ENCODE measurements at places on chromosomes 5 and 9.
A peak's percentile ranks its signal among the peaks of the same experiment; 100 is the strongest.

GRCh38 chr5:153964880-153965645 is 73.6 kb downstream of the FAM114A2 start:
- peak; percentile 11 for DNase-seq

DNA sequence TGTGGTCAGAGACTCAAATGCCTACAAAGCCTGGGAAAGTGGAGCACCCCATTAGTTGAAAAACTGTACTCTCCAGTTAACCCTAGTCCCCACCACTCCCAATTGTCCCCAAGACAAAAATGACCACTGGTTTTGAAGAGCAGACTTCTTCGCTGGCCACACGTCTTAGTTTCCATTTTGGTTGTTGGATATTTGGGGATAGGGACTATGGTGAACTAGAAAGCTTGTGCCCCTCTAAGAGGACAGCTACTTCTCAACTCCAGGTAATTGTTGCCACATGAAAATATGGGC is 109.4 kb upstream of the SPRY4 start:
- no peak for DNase-seq

DNA sequence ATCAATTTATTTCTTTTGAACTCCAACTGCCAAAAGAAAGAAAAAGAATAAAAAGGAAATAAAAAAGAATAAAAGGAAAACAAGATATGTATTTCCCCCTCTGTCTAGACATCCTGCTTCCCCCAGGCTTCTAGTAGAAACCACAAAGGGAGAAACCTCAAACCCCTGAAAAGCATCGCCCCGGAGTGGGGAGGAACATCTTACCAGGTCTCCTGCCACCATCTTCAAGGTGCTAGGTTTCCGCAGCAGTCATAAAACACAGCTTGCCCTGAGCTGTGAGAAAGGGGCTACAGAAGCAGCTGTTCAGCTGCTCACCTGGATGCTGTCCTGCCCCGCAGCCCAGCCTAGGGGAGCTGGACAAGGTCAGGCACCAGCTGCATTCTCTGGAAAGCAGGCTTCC is 487.7 kb downstream of the GADD45G start:
- DNase-seq, result no peak

DNA sequence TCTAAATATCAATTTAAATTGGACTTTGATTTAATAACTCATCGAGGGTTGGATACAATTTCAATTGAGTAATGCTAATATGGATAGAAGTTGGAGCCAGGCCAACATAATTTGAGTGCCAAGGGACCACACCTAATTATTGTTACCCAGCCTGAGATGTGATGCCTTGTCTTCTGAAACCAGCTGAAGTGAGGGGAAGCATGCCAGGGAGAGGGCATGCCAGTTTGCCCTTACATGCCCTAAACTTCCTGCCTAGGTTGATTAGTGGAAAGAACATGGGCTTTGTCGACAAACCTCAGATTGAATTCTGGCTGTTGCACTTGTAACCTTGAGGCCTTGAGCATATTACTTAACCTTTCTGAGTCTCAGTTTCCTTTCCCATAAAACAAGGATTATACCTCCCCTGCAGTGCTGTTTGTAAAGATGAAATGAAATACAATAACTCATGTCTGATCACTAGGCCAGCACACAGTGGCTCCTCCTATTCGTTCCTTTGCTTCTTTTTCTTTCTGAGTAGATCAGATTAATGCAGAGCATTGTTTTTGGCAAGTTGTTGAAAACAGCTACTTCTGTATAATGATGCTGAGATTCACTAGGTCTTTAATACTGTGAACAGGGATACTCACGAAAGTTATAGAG is 412.8 kb downstream of the TLE4 start:
- no peak for DNase-seq

- DNase-seq, result no peak
These were observed at the start of gene CNTFR for GRCh38 chr9:34589636-34590380. Gene CNTFR, minus strand, starts transcription at chr9:34589724. Its CDS starts 20,743 bp downstream, at chr9:34568981.

- no peak for DNase-seq
These were observed 1078.8 kb downstream of the TAF11L14 start for GRCh38 chr5:18712936-18713485.

DNA sequence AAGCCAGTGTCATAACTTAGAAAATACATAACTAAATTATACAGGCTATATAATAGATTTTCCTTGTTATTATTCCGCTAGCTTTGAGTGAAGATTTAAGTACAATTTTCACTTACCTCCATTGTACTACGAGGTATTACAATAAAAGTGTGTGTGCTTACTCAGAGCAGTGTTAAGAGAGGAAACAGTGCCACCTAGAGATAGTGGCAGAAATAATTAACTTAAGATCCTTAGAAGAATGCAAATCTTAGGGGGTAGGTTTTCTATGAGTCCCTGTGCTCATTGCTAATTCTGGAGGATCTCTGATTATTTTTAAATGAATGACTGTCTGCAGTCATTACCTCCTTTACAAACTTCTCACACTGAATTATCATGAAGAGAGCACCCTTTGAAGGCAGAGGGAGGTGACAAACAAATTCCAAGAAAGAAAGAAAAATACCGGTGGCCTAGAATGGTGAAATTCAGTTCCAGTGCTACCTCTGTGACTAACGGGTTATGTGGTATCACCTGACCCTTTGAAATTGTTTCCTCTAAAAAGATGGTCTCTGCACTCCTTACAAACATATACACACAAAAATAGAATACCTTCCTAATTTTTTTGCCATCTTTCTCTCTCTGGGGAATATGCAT is 379.8 kb downstream of the TRIM36 start:
- DNase-seq, result no peak

DNA sequence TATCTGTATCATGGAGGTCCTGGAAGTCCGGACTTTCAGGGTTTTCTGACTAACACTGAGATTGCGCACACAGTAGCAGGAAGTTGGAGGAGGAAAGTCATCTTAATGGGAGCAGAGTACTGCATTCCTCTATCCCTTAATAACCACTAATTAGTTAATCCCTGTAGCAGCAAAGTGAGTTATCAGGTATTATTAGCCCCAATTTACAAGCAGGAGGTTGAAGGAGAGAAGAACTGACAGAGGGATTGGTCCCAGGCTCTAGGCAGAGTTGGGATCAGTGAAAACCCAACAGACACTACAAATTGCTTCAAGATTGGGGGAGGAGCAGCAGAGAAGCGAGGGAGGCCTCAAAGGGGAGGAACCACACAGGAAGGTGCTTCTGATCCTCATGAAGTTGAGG is 74.5 kb upstream of the XPA start:
- DNase-seq, result no peak

DNA sequence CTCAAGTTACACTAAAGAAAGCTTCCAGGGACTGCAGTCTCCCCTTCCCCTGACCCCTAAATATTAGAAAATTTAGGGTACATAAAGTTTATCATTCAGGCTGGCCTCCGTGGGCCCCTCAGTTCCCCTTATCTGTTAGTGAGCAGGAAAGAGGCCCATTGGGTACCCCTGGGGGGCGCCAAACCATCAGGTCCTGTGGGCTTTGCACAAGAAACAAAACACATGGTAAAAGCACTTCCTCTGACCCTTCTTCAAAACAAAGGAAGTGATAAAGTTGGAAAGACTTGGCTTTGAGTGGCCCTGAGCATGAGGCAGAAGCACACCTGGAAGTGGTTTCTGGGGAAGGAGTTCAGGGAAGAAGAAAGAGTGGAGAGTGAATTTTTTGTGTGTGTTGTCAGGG is 213.0 kb downstream of the SMARCA2 start:
- no peak for DNase-seq

DNA sequence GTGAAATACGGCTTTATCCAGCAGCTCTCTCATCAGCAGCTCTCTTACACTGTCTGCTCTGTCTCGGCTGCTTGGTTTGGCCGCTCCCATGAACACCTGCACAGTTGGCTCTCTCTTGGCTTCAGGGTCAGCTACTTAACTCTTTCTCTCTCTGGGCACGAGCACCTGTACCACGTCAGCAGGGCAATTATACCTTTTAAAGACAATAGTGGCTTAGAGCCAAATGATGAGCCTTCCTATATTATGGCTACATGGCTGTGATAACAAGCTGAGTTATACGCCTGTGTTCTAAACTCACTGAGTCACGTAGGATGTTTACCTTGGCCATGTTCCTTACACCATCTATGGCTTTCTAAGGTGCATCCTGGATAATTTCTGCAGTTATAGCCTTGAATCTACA is 69.2 kb upstream of the CTNND2 start:
- no peak for DNase-seq

- no peak for DNase-seq
These were observed 110.4 kb downstream of the STARD4 start for GRCh38 chr5:111401906-111402305.

- DNase-seq, result no peak
These were observed 188.0 kb upstream of the ADCY2 start for GRCh38 chr5:7207979-7208378.

- DNase-seq, result no peak
These were observed 195.6 kb downstream of the SAXO1 start for GRCh38 chr9:18837402-18837801.

- peak; percentile 89 for DNase-seq
These were observed 138.4 kb downstream of the C9orf152 start for GRCh38 chr9:110069326-110070248.

- DNase-seq, result no peak
These were observed 100.1 kb downstream of the PLCXD3 start for GRCh38 chr5:41410307-41410706.

- no peak for DNase-seq
These were observed 247.1 kb upstream of the CCNG1 start for GRCh38 chr5:163190283-163190682.

DNA sequence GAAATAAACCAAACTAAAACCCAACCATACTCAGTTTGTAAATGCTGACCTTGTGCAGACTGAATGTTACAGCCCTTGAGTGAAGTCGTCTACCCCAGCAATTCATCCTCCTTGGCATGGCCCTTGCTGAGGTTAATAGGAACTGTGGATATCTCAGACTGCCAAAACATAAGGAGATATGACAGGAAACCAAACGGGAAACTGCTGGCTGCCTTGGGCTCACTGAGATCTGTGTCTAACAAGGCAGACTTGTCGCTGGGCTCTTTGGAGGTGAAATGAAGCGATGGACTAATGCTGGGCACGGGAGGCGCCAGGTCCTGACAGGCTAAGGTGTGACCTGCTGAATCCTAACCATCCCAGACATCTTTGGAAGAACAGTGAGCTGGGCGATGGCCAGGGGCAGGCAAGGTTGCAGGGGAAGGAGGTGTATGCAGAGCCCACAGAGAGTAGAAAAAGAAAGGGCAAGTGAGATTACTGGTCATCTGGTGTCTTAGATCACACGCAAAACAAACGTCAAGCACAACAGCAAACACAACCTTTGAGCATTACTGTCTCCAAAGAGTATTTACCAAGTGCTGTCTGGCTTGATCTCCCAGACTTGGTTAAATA is 44.6 kb upstream of the ALDH1A1 start:
- no peak for DNase-seq

- DNase-seq, result no peak
These were observed 67.5 kb downstream of the PRRT1B start for GRCh38 chr9:131612851-131613250.

GRCh38 chr5:158958021-158958994 is 141.4 kb downstream of the EBF1 start:
- DNase-seq, result no peak

GRCh38 chr5:172757394-172758010 is 13.5 kb downstream of the DUSP1 start:
- DNase-seq, result no peak

DNA sequence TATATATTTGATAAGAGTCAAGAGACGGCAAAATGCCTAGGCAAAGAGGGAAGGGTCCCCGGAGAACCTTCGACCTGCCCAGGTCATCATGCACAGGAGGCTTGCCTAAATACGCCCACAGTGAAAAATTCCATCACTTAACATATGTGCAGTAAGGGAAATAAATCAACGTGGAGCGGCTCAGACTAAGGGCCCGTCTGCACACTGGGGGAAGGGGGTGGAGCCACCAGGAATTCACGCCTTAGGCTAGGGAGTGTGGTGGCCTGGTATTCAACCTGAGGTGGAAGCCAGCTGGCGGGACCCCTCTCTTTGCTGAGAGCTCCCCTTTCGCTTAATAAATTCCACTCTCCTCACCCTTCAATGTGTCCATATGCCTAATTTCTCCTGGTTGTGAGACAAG is 8.3 kb downstream of the PTBP3 start:
- DNase-seq, result no peak

DNA sequence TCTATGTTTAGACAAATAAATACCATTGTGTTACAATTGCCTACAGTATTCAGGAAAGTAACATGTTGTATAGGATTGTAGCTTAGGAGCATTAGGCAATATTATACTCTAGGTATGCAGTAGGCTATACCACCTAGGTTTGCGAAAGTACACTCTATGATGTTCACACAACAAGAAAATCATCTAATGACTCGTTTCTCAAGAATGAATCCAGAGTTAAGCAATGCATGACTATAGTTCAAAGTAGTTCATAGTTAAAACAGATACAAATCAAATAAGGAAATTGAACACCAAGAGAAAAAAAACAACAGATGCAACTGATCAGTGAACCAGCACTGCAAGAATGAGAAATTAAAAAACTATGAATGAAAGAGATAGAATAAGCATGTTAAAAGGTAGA is 27.6 kb upstream of the ABLIM3 start:
- DNase-seq, result no peak

DNA sequence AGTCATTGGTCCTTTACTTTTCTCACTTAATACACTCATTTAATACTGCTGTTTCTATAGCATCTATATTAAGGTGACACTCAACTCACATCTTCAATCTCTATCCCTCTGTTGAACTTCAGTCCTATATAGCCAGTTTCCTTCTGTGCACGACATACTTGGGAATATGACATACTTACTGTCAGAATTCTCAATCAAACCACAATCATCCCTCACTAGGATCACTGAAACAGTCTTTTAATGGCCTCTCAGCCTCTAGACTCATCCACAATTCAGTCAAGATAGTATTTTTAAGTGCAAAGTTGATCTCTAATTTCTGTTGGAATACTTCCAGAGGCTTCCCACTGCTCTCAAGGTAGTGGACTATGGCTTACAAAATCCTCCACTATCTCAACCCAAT is 251.0 kb upstream of the MEF2C start:
- DNase-seq, result no peak

DNA sequence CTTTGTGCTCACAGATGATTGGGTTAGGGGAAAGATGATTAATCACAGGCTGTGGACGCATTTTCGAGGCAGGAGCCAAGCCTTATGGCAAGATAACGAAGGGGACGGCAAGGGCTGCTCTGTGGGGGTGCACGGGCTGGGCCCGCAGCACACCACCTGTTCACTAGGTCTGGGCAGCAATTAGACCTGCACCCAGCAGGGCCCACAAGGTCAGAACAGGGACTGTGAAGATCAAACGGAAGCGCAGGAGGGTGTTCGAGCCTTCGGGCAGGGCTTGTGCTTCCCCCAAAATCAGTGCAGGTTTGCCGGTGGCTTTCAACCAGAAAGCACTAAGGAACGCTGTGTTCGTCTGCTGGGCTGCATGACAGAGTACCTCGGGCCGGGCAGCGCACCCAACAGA is 73.7 kb downstream of the UBE2QL1 start:
- no peak for DNase-seq

GRCh38 chr5:96022971-96023370 is 61.3 kb upstream of the ELL2 start:
- no peak for DNase-seq

- DNase-seq, result no peak
These were observed 48.9 kb downstream of the FAM174A start for GRCh38 chr5:100584069-100584468.

DNA sequence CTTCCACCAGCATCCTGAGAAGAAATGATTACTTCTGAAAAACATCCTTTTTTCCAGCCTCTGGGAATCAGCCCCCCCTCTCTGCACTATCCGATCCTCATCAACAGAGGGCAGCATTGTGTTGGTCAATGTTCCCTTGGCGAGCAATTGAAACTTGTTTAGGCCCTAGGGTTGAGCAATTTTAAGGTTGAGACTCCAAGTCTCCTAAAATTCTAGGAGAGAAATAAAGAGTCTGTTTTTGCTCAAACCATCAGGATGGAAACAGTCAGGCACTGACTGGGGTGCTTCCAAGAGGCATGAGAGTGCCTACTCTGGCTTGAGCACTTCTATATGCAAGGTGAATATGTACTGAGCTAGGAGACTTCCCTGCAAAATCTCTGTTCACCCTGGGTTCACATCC is 12.4 kb upstream of the CYFIP2 start:
- peak; percentile 21 for DNase-seq
